ENCODE measurements at places on chromosomes 7 and 10. TPM values are rescaled to one million over a fixed set of nuclear protein-coding genes. Genes with fewer than 3 reads are reported as not detected.

Gene DUSP5
- total RNA-seq: 89.9 TPM

Gene CCDC172
- not detected for total RNA-seq

Gene CDC14C
- total RNA-seq: not detected

Gene ELN
- total RNA-seq: not detected

Gene SEMA3A
- total RNA-seq: 138 TPM

Gene GHRHR
- total RNA-seq: not detected

Gene ITPRID1
- total RNA-seq: not detected

Gene METTL27
- total RNA-seq: not detected

Gene PON1
- total RNA-seq: not detected

Gene ADAM12
- total RNA-seq: not detected

Gene PRSS2
- not detected for total RNA-seq

Gene ADIRF
- 72.5 TPM for total RNA-seq

Gene GSTO1
- total RNA-seq: 180 TPM

Gene TMEM184A
- total RNA-seq: 8.2 TPM
